ENCODE measurements at places on chromosomes 12 and 14.

DNA sequence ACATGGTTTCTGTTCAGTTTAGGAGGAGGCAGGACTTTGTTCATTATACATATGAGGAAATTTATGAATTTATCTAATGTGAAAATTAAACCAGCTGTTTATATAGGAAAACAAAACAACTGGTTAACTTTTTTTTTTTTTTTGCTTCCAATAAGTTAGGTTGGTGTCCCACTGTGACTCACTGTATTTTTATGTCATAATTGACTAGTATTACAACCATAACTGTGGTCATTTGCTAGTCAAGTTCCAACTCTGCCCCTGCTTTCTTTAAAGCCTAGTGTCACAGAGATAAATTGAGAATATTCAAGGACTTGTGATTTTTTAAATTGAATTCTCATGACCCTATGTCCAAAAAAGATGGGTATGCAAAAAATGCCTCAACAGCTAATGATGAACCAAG lies 227.7 kb downstream of the BCAT1 start:
- no peak for DNase-seq

DNA sequence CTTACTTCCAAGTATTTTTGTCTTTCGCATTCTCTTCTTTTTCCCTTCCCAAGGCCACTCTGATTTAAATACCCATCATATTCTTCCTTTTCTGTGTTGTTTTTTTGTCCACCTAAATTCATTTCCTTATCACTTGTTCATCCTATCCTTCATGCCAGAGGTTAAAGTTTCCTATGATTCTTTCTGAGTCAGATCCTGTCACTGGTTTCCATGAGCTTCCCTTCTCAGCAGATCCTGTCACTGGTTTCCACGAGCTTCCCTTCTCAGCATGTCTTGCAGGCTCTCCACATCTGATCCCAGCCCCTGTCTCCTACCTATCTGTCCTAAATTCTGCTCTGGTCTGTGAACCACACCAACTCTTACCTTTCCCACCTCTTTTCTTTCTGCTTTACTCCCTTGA lies 311.8 kb upstream of the RGS6 start:
- DNase-seq, result no peak

DNA sequence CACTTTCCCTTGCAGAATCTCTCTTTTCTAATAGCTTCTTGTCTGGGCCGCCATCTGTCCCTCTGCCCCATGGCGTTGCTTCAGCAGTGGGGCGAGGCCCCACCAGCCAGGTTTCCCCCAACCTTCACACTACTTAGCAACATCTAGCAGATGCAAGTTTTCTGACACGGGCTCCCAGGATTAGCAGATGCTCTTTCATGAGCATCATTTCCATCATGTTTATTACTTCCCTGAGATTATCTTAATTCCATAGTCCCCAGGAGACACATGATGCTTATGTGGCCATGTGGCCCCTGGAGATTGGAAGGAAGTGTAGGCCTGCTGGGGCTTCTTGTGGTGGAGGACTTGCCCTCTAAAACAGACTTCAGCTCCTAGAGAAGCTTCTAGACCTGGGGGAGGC lies 102.0 kb upstream of the MYL2 start:
- DNase-seq, result no peak

DNA sequence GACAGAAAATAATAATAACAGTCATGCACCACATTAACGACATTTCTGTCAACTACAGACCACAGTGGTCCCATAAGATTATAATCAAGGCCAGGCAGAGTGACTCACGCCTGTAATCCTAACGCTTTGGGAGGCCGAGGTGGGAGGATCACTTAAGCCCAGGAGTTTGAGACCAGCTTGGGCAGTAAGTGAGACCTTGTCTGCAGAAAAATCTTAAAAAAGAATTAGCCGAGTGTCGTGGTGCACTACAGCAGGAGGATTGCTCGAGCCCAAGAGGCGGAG lies 8.6 kb downstream of the NAB2 start:
- DNase-seq, result no peak

DNA sequence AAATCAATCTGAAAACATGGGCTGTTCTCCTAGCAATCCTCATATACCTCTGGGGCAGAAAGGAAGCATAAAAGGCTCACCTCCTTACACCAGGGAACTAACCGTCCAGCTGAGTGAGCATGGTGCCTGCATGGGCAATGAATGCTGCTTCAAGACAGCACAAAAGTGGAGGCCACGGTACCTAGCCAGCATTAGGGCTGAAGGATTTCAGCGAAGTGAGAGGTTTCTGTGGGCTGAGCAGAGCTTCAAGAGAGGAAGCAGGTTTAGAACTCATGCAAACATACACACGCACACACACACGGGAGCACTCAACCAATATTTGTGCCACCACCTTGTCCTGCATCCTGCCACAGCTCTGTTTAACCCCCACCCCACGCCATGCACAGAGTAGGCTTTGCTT lies 838.5 kb upstream of the TMEM132C start:
- no peak for DNase-seq

GRCh38 chr12:68510397-68510796 lies 100.3 kb upstream of the RAP1B start:
- DNase-seq, result no peak

- no peak for DNase-seq
These were observed 17.2 kb upstream of the LPCAT3 start for GRCh38 chr12:7035463-7035862.

DNA sequence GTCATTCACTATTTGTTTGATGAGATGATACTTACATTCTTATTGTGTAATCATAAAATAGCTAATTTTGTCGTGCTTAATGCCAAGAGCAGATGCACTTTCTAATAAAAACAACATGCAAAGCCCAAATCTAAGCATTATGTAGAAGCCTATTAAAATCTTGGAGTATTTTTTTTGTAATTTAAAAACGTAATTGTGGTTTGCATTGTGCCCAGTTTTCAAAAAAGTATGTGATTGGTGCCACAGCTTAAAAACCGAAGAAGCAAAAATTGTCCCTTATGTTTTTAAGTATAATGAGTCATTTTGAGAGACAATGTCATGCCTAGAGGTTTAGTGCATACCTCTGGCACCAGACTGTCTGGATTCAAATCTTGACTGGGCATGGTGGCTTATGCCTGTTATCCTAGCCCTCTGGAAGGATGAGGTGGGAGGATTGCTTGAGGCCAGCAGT lies 464.8 kb upstream of the RGS6 start:
- DNase-seq, result no peak

- DNase-seq, result no peak
These were observed 38.0 kb downstream of the HECTD4 start for GRCh38 chr12:112344220-112344619.

- peak; percentile 80 for DNase-seq
These were observed 63.1 kb downstream of the ARL6IP4 start for GRCh38 chr12:123043536-123044001.

DNA sequence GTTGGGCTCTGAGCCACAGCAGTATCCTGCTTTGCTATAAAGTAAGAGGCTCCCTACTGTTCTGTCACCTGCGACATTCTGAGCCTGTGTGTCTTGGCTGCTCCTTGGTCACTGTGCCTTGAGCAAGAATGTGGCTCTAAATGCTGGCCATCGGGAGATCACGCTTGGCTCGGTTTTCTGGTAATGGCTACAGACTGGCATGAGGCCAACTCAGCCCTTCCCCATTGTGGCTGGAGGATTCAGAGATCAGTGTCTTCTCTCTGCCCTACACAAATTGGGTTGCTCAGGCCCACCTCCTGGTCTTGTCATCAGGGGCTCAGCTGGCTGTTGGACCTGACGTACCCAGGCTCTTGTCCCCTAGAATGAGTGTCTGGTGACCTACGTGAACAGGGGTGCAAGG lies 94.5 kb downstream of the PLXNC1 start:
- no peak for DNase-seq

- DNase-seq, result no peak
These were observed 76.5 kb downstream of the VCPKMT start for GRCh38 chr14:50039734-50040400.

DNA sequence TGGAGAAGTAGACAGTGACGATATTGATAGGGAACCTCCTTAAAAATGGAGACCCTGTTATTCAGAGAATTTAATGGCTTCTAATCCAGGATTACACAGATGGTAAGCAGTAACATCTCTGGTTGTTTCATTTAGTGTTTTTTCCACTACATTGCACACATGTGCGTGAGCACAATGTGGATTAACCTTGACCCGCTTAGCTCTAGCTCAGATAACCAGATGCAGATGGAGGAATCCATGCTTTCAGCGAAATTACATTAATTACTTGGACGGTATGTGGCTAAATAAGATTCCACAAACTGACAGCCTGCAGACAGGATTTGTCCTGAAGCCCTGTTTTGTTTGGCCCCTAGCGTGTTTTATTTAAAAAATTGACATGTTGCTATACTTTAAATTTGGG lies 378.4 kb downstream of the CCDC91 start:
- DNase-seq, result no peak

DNA sequence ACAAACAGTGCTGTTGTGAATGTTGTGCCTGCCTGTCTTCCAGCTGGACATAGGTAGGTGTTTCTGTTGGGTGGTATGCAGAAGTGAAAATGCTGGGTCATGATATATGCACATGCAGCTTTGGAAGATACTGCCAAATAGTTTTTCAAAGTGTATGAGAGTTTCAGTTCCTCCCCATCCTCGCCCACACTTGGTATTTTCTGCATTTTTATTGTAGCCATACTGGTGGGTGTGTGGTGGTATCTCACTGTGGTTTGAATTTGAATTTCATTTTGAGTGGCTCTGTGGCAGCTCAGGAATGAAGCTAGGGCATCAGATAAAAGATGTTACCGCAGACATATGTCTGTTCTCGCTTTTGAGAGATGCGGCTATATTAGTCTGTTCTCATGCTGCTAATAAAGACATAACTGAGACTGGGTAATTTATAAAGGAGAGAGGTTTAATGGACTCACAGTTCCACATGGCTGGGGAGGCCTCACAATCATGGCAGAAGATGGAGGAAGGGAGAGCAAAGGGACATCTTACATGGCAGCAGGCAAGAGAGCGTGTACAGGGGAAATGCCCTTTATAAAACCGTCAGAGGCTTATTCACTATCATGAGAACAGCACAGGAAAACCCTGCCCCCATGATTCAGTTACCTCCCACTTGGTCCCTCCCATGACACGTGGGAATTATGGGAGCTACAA lies 183.1 kb downstream of the CAND1 start:
- DNase-seq, result no peak

DNA sequence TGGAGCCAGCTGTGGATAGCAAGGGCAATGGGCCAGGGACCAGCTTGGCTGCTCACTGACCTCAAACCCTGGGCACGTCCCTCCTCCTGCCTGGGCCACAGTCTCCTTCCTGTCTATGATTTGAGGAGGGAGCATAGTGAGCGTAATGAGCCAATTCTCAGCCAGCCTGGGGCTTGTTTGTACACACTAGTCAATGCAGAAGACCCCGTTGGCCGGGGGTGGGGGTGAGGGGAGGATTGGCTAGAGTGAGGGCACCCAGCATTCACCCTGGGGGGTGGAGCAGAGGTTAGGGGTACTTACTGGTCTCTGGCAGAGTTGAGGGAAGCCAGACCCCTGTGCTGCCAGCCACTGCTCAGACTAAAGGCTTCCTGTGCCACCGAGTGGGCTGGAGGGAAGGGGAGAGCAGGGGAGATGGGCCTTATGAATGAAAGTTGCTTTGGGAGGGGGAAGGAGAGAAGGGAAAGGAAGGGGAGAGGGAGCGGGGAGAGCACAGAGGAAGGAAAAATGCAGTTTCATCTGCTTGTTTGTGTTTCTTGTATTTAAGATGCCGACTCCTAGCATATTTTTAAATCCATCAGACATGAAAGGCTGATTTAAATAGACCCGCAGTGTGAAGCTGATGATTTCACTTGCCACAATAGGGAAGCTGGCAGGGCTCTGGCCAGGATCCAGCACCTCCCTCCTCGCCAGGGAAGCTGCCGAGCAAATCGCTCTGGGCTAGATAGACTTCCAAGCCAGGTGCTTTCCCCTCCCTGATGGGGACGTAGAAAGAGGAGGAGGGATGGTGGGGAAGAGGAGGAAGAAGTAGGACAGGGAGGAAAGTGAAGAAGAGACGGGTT lies 114.0 kb downstream of the PRMT8 start:
- no peak for DNase-seq

DNA sequence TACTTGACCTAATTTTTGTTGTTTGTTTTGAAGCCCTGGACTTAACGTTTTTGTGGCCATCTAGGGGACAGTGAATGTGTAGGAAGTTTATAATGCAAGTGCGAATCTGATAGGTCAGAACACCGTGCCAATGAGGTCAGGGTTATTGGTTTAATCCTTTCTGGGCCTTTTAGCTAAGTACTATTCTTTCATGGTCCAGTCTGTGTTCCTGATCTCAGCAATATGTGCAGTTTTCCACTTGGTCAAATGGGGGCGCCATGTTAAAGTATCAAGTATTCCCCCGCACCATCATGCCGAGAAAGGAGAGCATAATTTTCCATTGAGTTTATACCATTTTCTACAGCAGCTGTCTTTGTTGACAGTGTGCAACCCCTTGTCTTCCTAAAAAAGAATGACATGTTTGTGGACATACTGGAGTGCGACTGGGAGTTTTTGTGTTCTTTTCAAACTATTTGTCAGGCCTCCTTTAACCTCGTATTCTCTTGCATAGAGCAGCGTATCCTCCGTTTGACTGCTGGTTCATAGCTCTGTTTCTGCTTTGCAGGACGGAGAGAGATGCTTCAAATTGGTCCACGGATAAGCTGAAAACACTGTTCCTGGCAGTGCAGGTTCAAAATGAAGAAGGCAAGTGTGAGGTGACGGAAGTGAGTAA lies 1.3 kb downstream of the AHSA1 start:
- peak; percentile 51 for DNase-seq

DNA sequence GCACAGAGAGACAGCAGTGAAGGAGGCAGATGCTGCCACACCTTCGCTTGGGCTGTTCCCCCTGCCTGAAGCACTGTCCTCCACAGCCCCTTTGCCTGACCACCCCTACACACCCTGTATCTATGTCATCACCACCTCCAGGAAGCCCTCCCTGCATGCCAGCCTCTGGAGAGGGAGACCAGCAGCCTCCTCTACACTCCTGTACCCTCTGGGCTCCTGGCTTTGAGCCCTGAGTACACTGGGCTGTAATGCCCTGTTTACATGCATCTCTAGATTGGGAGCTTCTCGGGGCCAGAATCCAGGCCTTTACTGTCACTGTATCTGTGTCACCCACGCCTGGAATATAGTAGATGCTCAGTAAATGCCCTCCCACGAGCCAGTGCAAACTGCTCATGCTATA lies 5.9 kb upstream of the TMEM119 start:
- DNase-seq, result no peak

DNA sequence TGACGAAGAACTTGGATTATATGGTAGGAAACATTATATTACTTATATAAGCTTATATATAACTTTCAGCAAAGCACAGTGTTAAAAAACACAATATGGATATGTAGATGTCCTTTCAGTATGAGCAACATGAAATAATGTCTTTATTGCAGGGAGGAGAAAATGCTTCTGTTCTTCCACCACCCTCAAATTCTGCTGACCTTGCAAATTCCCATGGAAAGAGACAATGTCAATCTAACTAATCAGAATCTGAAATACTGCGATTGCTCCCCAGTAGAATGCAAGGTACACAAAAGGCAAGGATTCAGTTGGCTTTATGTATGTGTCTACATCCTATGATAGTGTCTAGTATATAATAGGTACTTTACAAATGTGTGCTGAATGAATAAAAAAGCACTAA lies 26.4 kb downstream of the MGAT4C start:
- no peak for DNase-seq

GRCh38 chr12:2266666-2267620 lies 214.2 kb downstream of the CACNA1C start:
- no peak for DNase-seq

GRCh38 chr12:91173124-91173523 lies 9.5 kb downstream of the DCN start:
- DNase-seq, result no peak

GRCh38 chr12:44618946-44619345 lies 257.2 kb downstream of the NELL2 start:
- DNase-seq, result no peak

Measured in smooth muscle cell of the brain vasculature (primary cell).